ENCODE measurements at places on chromosomes 6 and 20.
A peak's percentile ranks its signal among the peaks of the same experiment; 100 is the strongest.

DNA sequence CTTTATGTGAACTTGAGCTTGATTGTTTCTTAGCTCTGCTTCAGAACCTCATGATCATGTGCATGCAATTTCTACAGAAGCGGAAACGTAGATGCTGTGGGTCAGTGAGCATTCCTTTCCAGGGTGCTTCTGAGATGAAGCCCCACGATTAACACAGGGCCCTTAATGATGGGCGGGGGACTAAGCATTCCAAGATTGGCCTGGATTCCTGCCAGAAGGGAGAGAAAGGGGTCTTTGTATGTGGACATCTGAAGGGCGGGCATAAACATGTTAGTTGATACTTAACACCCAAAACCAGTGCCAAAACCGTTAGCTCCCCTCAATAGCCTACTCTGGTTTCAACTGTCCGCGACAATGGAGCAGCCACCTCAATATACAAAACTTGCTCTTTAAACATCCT lies 46.9 kb upstream of the POU3F2 start:
- DNase-seq, result no peak

DNA sequence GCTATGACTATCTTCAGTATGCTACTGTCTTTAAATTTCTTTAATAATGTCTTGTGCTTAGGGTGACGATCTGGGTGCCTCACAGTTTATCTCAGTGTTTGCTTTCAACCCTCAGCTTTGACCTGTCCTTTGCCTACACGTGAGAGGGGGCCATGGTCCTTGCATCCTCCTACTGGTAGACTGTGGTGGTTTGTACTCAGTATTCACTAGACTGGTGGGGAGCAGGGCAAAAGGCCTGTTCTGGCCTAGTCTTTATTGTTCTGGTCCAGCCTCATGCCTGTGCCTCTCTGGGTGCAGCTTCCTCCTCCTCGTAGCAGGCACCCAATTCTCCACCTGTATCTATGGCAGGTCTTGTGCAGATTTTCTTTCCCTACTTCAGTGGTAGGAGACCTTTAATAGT lies 354.9 kb downstream of the CD109 start:
- no peak for DNase-seq

DNA sequence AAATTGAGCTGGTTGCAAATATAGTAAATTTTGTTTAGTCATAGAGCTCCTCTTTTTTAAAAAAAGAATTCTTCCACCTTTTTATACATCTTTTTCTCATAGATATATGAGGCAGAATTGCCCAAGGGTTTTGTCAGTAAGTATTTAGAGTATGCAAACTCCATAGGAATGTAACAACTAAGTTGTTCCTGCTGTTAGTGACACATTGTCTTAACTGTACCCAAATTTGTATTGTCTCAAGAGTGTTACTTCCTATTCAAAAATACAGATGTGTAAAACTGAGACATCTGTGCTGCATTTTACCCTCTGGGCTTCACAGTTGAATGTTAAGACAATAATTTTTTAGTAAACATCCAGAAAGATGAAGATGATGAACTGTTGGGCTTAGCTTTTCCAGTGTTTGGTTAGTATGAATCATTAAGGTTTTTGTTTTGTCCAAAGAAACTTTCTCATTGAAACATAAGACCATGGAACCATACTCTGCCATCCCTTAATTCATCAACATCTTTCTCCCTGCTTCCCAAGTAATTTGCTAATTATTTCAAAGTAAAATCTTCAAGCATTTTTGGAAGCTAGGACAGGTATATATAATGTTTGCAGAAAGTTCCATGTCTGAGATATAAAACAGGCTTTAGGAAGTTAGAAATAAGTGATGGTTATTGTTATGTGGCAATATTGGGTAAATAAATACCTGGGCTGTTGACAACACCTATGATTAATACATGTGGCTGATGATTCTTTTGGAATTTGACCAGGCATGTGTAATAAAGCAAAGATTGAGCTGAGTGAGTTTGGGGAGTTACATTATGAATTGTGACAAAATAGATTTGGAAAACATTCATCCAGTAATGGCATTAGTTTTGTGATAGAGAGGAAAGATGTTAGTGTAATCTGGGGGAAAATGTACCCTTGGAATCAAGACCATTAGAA lies 11.2 kb downstream of the OGFRL1 start:
- no peak for DNase-seq

DNA sequence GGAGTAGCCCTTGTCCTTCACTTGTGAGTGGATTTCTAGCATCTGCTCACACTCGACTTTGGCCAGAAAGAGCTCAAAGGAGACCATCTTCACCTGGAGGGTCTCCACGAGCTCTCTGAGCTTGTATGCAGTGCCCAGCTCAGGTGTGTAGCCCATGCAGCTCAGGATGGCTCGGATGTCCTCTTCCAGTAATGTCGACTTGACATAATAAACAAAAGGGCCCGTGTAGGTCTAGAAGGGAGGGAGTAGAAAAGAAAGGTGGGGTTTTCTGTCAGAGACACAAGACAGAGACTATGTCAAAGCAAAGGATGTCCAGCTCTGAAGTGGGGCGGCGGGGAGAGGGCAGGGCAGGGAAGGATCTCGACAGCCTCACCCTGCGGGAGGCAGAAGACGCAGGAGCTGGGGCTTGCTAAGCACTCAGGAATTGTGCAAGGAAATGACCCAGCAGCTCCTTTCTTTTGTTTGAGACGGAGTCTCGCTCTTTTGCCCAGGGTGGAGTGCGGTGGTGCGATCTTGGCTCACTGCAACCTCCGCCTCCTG lies 8.6 kb downstream of the SPATA2 start:
- DNase-seq, result no peak

- no peak for DNase-seq
Observed at GRCh38 chr6:157937916-157938315, 43.7 kb upstream of the SYNJ2 start.

GRCh38 chr20:3922223-3922982 lies 33.2 kb downstream of the PANK2 start:
- DNase-seq, result no peak

- DNase-seq, result no peak
Observed at GRCh38 chr6:1841136-1841535, 231.4 kb downstream of the FOXC1 start.

DNA sequence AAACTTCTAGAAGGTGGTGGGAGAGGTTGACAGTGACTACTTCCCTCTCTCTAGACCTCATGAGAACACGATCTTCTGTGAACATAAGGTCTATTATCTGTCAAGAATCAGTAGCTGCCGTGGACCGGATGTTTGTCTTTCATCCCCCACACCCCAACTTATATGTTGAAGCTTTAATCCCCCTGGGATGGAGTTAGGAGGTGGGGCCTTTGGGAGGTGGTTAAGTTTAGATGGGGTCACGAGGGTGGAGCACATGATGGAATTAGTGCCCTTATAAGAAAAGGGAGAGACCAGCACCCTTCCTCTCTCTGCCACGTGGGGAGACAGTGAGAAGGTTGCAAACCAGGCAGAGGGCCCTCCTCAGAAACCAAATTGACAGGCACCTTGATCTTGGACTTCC lies 409.1 kb downstream of the QKI start:
- no peak for DNase-seq

GRCh38 chr20:59375541-59375940 lies 75.1 kb downstream of the EDN3 start:
- no peak for DNase-seq

DNA sequence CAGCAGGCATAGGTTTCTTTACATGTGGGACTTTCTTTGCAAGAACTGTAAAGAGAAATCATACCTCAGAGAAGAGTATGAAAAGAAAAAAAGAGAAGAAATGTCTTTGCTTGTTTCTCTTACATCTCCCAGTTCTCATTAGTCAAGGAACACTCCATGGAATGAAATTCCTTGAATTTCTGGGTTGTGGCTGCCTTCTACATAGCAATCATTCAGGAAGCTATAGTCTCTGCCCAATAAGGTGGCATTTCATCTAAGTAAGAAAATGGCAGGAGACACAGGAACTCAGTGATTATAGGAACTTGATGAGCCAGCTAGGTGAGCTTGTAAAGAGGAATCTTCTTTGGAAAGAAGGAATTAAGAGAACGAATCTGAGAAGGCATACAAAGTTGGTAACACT lies 197.0 kb upstream of the FKBP1C start:
- no peak for DNase-seq

GRCh38 chr6:78526432-78526831 lies 340.9 kb upstream of the IRAK1BP1 start:
- no peak for DNase-seq

GRCh38 chr6:144211160-144211559 lies 60.8 kb downstream of the STX11 start:
- no peak for DNase-seq

DNA sequence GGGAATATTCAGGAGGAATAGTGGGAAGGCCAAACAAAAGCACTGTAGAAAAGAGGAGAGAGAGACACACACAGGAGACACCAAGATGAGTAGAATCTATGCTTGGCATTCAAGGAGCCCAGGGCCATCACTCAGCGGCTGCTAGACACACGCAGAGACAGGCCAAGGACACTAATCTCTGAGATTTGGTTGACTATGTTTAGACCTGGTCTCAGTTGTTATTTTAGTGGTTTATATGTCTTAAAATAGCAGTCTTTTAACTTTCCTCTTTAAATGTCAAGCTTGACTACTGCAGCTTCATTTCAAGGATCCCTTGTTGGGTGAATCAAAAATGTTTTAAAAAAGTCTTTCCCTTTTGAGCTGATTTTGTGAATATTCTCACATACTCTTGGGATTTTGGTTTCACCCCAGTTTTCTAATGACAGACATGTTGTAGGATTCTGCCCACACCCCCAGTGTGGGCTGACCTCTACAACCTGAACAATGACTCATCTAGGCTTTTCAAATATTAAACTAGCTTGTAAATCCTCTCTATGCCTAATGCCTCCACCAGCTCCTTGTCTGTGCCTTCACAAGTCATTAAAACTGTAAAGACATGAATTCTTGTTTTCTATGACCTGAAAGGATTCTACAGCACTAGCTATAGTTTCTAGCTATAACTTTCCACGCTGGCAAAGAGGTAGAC lies 142.7 kb upstream of the EXOC2 start:
- no peak for DNase-seq

GRCh38 chr6:78505178-78505577 lies 362.2 kb upstream of the IRAK1BP1 start:
- no peak for DNase-seq

- DNase-seq, result no peak
Observed at GRCh38 chr6:148590883-148591282, 155.9 kb upstream of the UST start.

GRCh38 chr6:145042559-145042958 lies 692.8 kb downstream of the EPM2A start:
- DNase-seq, result no peak

- DNase-seq, result no peak
Observed at GRCh38 chr6:153150752-153151440, 19.8 kb upstream of the RGS17 start.

DNA sequence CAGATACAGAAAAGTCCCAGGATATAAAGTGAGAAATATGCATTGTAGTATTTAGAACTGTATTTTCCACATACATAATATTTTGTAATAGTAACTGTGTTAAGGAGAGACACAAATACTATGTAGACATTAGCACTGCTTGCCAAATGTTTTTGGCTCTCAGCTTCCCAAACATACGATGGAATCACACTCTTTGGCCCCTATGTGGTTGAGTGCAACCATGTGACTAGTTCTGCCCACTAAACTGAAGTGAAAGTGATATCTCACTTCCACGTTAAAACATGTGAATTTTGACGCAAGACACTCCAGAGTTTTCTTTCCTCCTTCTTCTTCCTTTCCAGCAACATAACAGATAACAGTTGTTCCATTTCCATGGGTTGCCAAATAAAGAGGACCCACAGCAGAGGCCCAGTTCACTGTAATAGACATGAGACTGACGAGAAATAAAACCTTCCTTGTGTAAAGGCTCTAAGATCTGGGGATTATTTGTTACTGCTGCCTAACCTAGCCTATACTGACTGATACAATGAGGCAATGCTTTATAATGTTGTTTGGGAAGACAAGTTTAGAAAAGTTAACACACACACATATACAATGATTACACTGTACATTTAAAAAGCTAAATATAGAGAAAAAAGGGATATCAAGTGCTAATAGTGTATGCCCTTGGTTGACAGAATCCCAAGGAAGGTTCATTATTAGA lies 97.2 kb downstream of the PTPRT start:
- DNase-seq, result no peak

DNA sequence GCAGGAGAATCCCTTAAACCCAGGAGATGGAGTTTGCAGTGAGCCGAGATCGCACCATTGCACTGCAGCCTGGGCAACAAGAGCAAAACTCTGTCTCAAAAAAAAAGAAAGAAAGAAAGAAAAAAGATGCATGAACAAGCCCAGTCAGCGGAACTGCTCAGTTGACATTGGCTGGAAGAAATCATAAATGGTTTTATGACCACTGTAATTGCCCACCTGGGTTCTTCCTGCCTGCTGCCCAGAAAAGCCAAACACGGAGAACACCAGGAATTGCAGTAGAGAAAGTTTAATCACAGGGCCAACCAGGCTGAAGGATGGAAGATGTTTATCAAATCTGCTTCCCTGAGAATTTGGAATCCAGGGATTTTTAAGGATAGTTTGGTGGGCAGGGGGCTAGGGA lies 22.7 kb downstream of the BAK1 start:
- DNase-seq, result no peak

DNA sequence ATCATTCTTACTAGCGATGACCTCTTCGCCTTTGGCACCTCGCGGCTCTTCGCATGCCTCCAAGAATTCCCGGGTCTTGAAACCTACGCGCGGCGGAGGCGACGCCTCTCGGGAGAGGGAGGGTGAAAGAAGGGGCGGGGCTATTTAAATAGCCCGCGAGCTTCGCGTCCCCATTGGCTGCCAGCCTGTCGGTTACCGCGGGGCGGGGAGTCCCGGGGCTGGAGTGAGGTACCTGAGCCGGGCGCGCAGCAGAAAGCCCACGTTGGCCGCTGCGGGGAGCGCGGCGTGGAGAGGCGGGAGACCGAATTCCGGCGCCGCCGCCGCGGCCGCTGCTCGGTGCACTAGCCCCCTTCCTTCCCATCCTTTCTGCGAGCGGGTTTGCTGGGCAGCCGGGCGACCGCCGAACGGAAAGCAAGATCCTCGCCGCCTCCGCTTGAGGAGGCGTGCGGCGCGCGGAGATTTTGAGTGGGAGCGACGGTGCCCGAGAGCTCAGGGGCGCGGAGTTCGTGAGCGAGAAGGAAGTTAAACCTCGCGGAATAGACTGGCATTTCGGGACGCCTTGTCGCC lies at the start of gene BMP6:
Gene BMP6, plus strand, starts transcription at position 251 of the 567 bp plus-strand sequence. CDS start 857 bp downstream, outside the sequence.
- DNase-seq, result peak; percentile 58

DNA sequence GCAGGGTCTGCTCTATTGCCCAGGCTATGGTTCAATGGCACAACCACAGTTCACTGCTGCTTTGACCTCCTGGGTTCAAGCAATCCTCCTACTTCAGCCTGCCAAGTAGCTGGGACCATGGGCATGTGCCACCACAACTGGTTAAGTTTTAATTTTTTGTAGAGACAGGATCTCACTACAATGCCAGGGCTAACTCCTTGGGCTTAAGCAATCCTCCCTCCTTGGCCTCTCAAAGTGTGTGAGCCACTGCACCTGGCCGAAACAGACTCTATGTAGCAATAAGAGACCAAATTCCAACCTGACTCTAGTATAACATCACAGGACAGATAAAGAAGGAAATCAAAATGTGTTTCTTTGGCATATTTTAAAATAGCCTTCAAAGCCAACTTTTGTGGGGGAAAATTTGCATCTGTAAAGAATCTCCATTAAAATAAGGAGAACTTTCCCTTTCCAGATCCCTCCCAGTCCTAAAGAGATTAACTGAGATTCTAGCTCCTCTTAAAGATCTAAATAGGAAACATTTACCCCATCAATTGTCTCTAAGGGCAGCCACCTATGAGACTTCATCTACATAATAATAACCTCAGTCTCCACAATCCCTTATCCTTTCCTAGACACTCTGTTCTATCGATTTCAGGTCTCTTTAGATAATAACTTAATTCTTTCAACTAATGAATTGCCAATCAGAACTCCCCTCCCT lies 94.7 kb upstream of the PLCB4 start:
- DNase-seq, result no peak

Measured in AML-193 (cell line).